ENCODE measurements at places on chromosomes 2 and 18.

- DNase-seq: no peak
These were observed 349.3 kb downstream of the ZNF516 start for GRCh38 chr18:76145521-76146376.

- no peak for DNase-seq
These were observed 99.5 kb downstream of the MAP4K4 start for GRCh38 chr2:101796825-101797600.

DNA sequence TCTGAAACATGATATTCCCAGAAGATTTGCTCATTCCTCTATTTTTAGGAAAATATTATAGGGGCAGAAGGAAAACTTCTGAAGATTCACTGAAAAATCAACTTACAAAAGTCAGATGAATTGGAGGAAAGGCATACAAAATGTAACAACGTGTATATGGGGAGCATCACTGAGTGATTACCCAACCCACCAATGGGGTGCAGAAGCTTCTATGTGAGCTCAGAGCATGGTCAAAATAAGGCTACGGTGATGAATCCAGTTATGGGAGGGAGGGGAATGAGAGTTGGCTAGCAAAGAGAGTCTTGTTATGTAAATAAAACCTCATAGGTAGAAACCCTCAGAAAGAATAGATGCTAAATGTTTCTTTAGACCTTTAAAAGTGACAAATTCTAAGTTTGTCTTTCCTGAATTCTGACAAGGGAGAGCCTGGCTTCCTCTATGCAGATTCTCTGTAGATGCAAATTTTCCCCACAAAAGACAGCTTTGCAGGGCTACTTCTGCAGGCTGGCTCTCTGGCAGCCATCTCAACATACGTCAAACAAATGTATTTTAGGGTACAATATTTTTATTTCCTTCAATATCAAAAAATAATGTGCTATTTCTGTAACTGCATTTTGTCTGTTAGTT lies 171.4 kb upstream of the NDUFV2 start:
- no peak for DNase-seq

GRCh38 chr18:61335684-61336555 lies 2.7 kb downstream of the CDH20 start:
- DNase-seq: no peak
